ENCODE measurements at places on chromosomes 13 and 19.

GRCh38 chr13:99467764-99468163, 33.5 kb upstream of the TM9SF2 start:
- DNase-seq = no peak

DNA sequence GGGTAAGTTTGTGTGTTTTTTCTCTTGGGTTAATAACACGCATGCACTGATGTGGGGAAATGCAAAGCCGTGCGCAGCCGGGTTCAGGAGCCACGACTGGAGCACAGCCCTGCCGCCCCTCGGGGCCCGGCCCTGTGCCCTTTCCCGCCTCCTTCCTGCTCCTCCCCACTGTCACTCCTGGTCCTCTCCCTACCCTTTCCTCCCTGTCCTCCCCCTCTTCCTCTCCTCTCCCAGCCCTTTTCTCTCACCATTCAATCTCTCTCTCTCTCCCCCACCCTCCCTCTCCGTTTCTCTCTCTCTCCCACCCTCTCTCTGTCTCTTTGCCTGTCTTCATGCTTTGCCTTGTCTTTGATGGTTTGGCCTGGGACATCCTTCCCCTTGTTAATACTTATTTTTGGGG, 27.2 kb downstream of the PLEKHJ1 start:
- no peak for DNase-seq

DNA sequence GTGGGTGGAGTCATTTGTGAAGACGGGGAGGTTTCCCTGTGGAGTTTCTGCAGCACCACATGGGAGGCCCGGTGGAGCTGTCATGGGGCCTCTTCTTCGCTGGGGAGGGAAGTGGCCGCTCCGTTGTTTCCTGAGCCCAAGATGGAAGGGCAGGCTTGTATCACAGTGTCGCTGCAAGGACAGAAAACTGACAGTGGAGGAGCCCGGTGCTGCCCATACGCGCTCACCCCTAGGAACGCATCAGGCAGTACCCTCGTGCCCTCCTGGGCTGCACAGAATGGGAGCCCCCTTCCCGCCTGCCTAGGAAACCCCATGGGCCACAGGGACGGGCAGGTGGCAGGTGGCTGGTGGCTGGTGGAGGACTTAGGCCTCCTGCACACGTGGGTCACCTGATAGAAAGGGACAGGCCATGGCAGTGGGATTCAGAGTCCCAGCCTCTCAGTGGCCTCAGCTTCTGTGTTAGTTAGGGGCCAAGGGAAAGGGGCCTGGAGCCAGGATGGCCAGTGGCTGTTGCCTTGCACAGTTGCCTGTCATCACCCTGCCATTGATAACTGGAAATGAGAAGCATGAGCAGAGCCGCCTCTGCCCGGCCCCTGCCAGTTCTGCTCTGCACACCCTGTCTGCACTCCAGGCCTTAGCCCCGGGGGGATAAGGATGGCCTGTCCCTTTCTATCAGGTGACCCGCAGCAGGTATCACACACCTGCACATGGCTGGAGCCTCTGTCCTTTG, 7.6 kb downstream of the COL4A2 start:
- DNase-seq = no peak

DNA sequence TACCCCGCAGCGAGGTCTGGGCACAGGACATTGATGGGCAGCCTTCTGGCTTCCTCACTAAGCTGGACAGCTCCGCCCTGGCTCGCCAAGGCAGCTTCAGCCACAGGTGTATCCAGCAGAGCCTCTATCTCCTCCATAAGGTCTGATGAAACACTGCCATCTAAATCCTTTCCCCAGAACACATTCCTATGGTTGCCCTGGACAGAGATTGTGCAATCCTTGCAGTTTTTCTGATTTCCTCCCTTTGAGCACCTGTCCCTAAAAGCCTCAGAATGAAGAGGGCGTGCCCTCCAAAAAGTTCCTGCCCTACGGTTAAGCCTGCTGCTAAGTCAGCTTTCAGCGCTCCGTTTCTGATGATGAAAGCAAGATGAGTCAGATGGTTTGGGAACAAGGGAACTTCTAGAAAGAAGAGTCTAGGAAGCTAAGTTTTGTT, 21.0 kb downstream of the CLEC4M start:
- no peak for DNase-seq

DNA sequence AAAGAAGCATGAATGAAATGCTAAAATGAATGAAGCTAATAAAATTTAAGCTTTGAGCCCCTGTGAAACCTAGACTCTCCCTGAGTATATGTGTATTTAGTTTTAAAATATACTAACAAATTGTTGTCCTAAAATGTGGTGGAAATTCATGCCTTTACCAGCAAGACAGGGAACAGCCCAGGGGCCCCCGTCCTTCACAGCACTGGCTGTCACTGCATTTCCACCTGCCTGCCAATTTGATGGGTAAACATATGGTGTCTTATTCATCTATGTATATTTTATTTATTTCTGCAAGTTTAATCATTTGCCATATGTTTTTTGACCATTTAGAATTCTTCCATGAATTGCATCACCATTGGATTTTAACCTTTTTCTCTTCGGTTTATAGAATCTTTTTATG, 463.7 kb upstream of the NBEA start:
- no peak for DNase-seq

GRCh38 chr13:25783601-25784024, 268.2 kb downstream of the SHISA2 start:
- no peak for DNase-seq

DNA sequence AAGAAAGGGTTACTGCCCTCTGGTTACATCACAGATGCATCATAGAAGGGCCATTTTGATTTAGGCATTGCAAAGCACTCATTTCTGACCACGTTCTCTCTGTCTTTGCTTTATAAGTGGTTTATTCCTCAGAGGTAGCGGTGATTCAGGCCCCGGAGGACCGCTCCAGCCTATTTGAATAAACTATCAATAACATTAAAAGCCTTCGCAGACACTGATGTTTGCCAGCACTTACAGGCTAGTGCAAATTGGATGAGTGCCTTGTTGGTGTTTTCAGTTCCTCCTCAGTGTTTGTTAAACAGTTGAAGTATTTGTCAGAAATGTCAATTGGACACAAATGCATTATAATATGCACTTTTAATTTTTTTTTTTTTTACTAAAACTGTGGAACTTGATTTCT, 120.2 kb downstream of the RXFP2 start:
- no peak for DNase-seq

DNA sequence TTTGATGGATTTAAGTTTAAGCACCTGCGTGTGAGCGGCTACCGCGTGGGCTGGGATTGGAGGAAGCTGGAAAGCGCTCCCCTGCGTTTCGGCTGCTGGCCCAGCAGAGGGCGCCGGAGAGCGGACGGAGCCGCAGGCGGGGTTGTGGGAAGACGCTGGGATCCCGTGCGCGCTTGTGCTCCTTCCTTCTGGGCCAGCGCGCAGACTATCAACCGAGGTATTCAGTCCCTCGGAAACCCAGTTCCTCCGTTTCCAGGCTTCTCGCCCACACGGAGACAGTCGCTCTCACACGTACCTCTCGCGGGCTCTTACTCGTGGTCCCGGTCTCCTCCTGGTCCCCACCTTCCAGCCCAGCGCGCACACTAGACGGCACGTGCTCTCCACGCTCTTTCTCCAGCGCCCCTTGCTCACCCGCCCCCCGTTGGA, 28.8 kb downstream of the EPN1 start:
- no peak for DNase-seq

DNA sequence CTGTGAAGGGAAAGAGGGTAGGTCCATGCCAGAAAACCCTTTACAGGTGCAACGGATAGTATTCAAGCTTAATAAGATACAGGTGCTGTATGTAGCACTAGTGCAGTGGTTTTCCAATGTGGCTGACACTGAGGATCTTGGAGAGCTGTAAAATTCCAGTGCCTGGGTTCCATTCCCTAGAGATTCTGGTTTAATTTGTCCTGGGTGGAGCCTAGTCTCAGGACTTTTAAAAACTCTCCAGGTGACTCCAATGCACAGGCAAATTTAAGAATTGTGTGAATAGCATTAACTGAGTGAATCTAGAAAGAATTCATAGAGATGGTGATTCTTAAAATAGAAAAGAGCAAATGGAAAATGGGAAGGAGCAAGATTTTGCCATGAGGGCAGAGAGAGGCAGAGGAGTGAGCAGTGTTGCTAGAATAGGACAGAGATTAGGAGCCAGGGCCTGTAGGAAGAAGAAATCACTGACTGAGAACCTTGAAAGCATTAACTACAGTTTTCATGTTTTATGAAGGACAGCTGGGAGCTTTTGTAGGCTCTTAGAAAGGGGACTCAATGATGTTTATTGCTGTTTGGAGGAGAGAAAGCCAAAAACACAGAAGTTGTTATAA, 261.8 kb downstream of the DLEU7 start:
- DNase-seq = no peak

GRCh38 chr13:56706485-56706884, 434.2 kb upstream of the PRR20A start:
- no peak for DNase-seq

- no peak for DNase-seq
These were observed 6.8 kb downstream of the FUT6 start for GRCh38 chr19:5832527-5833216.

- DNase-seq = no peak
These were observed 58.0 kb downstream of the MAP4K1 start for GRCh38 chr19:38559428-38560401.

- DNase-seq = no peak
These were observed 5.4 kb downstream of the RNU6-9 start for GRCh38 chr19:898663-899062.

GRCh38 chr13:94198681-94199080, 280.8 kb downstream of the DCT start:
- DNase-seq = no peak

DNA sequence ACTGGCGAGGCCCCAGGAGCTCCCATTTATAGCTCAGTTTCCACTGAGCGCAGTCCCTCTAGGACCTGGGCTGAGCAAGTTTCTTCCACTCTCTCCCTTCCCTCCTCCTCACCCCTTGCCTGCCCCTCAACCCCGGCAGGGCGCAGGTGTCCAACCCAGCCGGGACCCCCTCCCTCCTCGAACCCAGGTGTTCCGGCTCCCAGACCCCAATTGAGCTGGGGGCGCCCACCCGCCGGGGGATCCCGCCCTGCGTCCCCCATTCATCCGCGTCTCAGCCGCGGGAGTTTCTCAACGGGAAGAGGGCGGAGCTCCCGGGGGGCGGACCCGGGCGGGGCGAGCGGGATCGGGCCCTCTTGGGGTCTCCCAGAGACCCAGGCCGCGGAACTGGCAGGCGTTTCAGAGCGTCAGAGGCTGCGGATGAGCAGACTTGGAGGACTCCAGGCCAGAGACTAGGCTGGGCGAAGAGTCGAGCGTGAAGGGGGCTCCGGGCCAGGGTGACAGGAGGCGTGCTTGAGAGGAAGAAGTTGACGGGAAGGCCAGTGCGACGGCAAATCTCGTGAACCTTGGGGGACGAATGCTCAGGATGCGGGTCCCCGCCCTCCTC, at the start of gene KIRREL2:
KIRREL2 (plus strand) TSS at position 366 of the 604 bp plus-strand sequence; CDS start at position 575, 209 bp downstream.
- DNase-seq = no peak

DNA sequence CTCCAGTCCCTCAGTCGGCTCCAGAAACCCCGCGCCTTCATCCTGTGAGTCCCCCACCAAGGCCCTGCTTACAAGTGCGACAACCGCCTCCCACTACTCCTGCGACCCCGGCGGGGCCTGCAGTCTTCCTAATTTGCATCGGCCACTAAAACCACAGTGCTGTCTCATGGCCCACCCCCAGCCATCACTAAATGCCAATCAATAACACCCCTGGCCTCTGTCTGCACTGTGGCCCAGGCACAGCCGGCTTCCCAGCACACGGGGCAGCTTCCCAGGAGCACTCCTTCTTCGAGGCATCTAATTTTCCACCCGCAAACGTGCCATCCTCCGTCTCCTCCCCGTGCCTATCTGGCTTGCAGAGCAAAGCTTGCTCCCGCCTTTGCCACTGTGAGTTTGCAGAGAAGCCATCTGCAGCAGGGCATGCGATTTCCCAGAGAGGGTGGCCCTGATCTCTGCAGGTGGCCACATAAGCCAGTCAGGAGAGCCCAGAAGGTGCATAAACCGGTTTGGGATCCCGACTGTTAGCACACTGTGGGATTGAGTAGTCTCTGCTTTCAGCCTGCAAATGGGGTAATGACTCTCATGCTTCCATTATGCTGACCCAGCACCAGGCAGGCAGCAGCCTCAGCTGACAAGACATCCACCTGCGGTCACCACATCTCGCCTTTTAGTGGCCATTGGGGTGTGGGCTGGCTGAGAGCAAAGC, 34.0 kb upstream of the USE1 start:
- DNase-seq = no peak

DNA sequence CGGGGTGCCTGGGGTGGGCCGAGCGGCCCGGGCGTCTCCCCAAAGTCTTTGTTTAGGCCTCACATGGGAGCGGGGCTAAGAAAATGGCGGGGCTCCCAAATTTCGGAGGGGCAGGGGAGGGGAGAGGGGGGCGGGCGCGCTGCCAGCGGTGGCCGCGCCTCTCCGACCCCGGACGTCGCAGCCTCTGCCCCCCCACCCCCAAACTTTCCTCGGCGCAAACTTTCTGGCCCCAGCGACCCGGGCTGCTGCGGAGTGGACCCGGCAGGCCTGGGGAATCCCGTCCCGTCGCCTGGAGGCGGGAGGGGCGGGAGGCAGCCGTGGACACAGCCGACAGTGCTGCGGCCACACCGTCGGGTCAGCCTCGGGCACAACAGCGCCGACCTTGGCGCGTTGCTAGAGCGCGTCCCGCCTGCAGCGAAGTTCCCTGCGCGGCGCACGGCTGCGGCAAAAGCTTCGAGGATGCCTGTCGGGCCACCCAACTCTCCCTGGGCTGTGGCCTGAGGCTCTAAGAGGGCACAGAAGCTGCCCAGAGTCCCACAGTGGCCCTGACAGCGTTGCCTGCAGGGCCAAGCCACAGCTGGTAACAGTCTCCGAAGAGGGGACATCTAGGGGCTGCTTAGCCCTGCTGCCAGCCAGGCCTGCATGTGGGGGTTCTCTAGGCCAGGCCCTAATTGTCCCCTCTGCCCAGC, 1.3 kb downstream of the NFIX start:
- DNase-seq = no peak

- DNase-seq = no peak
These were observed 225.6 kb downstream of the PCDH9 start for GRCh38 chr13:67004511-67004910.

GRCh38 chr19:44890366-44891015, 563 bp upstream of the TOMM40 start:
- peak; percentile 100 for DNase-seq

- DNase-seq = no peak
These were observed 7.5 kb downstream of the ZNF331 start for GRCh38 chr19:53545271-53546065.

DNA sequence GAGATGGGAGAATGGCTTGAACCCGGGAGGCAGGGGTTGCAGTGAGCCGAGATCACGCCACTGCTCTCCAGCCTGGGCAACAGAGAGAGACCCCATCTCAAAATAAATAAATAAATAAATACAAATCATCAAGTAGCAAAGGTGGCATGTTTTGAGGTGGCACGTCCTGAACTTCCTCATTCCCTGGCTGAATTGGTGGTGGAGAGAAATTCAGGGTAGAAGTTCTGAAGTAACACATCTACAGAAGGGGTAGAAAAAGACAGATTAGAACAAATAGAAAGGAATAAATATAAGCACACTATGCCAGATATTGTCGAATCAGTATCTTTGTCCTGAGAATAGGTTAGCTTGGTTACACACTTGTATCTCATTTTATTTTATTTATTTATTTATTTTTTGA, 6.3 kb downstream of the IFI30 start:
- no peak for DNase-seq

GRCh38 chr19:8108560-8109445, 40.6 kb downstream of the FBN3 start:
- DNase-seq = no peak

All from GDM1 (cell line).